ENCODE measurements at places on chromosomes 4 and X. TPM values are rescaled to one million over a fixed set of nuclear protein-coding genes. Genes with fewer than 3 reads are reported as not detected.

DNA sequence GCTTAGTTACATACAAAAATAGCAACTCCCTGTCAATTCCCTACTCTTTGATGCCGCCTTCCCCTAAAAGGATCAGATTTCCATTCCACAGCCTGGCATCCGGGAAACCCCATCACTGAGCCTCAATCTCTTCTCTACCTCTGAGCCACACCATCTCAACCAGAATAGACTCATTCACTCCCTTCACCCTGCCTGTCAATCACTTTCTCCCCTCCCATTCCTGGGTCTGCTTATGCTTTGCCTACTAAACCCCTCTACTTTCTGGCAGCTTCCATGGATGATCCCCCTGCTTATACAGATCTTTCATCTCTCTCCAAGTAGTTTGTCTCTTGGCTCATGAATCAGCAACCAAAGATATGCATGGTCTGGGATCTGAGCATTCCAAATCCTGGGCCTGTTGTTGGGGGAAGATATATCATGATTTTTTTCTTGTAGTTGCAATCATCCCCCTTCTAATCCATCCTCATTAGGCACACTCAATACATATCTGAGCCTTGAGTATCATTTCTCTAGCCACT, 2.6 kb downstream of the AMER1 start:
- no peak for DNase-seq

DNA sequence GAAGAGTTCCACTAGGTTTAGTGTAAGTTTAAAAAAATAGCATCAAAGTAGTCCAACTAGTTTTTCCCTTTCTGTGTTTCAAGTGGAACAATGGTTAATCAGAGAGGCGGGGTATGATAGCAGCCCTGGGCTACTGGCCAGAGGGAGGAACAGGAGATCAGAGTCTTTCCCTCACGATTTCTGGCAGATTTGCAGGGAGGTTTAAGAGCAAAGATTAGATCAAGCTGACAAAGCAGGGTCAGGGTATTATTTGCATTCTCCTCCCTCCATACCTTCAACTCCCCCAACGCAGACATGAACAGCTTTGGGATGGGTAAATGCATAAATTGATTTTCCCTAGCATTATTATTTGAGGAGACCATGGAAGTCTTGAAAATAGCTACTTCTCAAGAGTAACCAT, 277.6 kb upstream of the DIAPH2 start:
- no peak for DNase-seq

DNA sequence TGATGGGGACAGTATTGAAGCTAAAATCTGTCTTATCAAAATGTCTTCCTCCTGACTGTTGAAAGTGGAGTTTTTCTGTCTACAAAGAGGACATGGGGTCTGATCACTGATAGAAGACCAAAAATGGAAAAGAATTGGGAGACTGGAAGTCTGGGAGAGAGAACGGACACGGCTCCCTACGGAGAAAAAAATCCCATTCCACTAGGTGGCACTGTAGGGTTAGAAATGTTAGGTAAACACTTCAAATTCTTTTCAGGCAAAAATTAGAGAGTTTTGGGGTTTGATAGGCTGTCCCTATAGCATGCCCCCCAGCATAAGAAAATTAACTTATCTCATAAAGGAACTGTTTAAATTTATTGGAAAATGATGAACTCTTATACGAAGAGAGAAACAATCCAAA, 200.5 kb downstream of the FAM133A start:
- no peak for DNase-seq

- no peak for DNase-seq
Observed at GRCh38 chrX:17563076-17563475, 174.2 kb upstream of the SCML1 start.

DNA sequence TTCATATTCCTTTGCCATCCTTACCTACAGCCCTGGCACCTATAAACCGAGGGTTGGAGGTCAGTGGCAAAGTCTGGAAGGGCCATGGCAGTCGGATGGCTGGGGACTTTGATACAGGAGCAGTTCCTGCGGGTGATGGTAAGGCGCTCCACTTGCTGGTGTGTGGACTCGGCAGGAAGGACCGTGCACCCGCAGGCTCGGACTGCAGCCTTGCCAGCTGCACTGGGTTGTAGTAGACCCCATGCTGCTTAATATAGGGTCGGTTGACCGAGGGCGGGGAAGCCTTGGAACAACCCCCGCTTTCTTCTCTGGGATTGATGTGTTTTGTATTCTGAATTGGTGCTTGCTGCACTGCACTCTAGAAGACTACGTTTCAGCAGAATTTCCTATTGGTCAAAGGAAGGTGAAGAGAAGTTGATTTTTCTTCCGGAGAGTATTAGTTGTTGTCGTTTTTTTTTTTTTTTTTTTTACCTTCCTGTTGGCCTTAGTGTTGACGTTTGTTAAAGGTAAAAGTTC, 638 bp downstream of the BLTP1 start:
- DNase-seq, result peak; percentile 15

- no peak for DNase-seq
Observed at GRCh38 chr4:6616087-6616995, 24.1 kb upstream of the MRFAP1 start.

- DNase-seq, result no peak
Observed at GRCh38 chrX:96407501-96407900, 277.1 kb upstream of the DIAPH2 start.

DNA sequence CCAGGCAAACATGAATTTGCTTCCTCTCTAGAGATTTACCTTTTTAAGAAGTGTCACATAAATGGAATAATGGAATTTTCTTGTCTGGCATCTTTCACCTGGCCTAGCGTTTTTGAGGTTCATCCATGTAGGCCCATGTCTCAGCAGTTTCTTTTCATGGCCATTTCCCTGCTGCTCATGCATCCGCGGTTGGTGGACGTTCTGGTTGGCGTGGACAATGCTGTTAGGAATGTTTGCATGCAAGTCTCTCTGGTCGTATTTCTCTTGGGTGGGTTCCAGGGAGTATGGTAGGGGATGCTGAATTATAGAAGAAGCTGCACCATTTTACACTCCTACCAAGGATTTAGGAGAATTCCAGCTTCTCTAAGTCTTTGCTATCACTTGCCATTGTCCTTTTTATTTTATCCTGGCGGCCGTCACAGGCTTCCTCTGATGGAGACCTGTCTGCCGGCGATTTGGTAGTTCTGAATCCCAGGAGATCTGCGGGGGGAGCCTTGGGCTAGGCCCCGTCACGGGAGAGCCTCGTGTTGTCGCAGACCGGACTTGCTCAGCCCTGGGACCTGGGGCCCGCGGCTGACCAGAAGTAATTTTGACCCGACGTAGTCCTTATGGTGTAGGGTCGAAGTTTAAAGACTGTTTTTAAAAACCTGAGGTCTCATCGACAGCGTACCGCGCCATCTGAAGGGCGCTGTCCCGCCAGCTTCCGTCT, 56.9 kb upstream of the TADA2B start:
- peak; percentile 10 for DNase-seq

DNA sequence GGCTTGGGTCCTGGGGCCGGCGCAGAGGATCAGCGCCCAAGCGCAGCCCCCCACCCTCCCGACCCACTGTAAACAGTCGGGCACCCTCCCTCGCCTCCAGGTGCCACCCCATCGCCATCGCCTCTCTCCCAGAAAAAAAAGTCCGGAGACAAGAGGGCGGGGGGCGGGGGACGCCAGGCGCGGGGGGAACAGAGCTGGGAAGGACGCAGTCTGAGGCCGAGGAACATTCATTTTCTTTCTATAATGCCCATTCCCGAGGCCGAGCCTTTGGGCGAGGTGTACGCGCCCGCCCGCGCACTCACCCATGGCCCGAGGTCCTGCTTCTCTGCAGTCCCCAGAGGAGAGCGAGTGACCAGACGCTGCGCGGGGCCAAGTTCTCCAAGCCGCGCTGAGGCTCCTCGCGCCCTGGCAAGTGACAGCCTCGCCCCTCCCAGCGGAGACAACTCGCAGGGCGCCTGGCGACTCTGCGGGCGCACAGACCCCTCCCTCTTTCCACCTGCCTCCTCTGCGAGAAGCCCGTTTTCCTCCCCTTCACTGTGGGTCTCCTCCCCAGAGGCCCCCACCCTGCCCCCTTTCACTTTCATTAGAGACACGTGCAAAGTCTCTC, 63.5 kb upstream of the WDR17 start:
- DNase-seq, result peak; percentile 1

GRCh38 chr4:151783867-151784266, 23.1 kb upstream of the GATB start:
- no peak for DNase-seq

DNA sequence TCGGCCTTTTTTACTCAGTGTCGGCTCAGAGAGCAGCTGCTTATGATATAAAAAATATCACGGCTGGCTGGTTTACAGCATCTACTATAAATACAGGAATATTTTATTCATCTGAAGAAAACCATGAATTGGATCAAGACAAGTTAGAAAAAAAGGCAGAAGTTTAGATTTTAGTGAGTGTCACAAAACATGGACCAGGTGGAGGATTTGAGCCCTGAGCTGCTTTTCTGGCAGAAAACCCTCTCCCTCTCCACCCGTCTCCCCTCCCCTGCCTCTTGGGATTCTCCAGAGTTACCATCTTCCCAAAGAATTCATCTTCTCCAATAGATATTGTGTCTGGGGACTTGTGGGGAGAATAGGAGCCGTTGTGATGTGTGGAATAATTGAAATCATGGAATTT, 142.8 kb upstream of the RAI2 start:
- DNase-seq, result no peak

DNA sequence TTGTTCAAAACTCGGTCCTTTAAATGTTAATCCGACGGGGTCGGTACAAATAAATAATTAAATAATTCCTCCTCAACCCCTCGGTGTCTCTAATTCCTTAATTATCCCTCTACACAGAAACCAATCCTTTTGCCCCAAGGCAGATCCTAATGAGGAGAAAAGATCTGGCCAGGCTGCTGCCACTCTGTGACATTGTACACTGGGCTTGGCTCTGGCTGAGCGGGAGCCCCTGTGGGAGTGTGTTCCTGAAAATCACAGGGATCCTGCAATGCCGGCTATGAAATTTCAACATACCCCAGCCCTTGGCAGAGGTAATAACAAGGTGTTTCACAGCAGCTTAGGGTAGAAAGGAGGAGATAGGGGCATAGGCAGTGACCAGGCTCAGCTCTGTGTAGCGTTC, 96.0 kb downstream of the DHRSX start:
- no peak for DNase-seq

DNA sequence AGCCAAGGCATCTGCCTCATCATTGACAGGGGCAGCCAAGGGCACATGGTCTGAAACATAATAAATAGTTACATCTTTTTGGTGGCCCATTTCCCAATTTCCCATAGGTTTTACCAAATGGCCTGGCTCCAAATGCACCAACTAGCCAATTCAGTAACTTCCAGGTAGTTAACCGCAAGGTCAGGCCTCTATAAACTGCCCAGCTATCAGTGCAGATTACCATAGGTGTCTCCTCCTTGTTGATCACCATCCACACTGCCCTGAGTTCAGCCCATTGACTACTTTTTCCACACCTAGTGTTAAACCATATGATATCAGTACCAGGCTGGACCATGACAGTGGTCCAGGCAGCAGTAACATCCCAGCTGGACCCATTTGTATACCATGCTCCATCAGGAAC, 1145.1 kb upstream of the POU3F4 start:
- DNase-seq, result no peak

DNA sequence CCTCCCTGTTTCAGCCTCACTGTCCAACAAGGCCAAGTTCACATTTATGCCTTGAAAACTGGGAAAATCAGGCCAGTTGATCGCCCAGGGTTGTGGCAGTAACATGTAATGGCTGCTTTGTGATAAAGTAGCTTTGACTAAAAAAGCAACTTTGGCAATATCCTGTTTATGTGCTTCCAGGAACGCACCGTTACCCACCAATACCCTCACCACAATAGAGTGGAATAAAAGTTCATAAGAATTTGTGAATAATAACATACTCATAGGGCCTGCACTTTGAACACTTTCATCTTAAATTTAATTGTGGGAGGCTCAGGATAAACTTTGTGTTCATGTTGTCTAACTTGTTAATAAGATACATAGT, 80.7 kb upstream of the MAML3 start:
- no peak for DNase-seq

GRCh38 chr4:130197946-130198345, 1102.0 kb downstream of the C4orf33 start:
- no peak for DNase-seq

DNA sequence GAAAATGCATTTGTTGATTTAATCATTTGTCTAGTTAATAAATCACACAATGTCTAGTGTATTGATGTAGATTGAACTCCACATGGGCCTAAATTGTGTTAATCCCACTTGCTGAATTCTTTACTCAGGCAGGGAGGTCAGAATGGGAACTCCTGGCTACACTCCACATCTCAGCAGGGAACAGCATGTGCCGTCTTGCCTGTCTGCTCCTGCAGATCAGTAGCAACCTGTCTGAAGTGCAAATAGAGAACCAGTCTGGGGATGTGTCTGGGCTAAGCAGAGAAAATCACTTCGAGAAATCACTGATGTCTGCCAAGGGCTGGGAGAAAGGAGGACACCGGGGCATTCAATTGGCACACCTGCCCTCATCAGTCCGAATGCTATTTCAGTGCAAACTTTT, 16.5 kb upstream of the MXRA5 start:
- no peak for DNase-seq

GRCh38 chrX:22712942-22713341, 286.8 kb upstream of the DDX53 start:
- DNase-seq, result no peak

- DNase-seq, result no peak
Observed at GRCh38 chr4:188168726-188169373, 29.6 kb downstream of the TRIML1 start.

- DNase-seq, result peak; percentile 31
Observed at GRCh38 chrX:13747836-13748235, 13.3 kb downstream of the OFD1 start.

DNA sequence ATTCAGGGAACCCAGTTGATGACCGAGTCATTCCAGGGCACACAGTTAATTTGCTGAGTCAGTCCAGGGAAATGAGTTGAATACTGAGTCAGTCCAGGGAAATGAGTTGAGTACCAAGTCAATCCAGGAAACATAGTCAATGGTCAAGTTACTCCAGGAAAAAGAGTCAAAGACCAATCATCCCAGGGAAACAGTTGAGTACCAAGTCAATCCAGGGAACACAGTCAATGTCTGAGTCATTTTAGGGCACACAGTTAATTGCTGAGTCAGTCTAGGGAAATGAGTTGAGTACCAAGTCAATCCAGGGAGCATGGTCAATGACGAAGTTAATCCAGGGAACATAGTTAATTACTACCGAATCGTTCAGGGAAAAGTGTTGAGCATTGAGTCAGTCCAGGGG, 754.4 kb downstream of the NLGN4X start:
- no peak for DNase-seq

PROM1 gene
- polyA plus RNA-seq, result not detected

SPANXN3 gene
- not detected for polyA plus RNA-seq

CENPVL1 gene
- not detected for polyA plus RNA-seq

DKK2 gene
- polyA plus RNA-seq, result not detected

ANOS1 gene
- 0.18 TPM for polyA plus RNA-seq

CYTL1 gene
- polyA plus RNA-seq, result not detected

SUPT20HL2 gene
- polyA plus RNA-seq, result not detected

TRPC5OS gene
- not detected for polyA plus RNA-seq

Measured in CD14-positive monocyte (primary cell).